Keratinocyte (primary cell): ENCODE measurements at places on chromosomes 2 and 18. TPM values are rescaled to one million over a fixed set of nuclear protein-coding genes. Genes with fewer than 3 reads are reported as not detected.

The PSTPIP2 gene
- polyA plus RNA-seq: 15.4 to 30.8 TPM (median 27.3 TPM) in 3 replicates

The EML6 gene
- 0.26 to 2.0 TPM (median 0.96 TPM) in 3 replicates for polyA plus RNA-seq

The PRKAG3 gene
- not detected in 3 replicates for polyA plus RNA-seq

The BOLL gene
- polyA plus RNA-seq: not detected in 3 replicates

- no peak for DNase-seq
These were observed 4.7 kb downstream of the ASB1 start for GRCh38 chr2:238431456-238431855.

- DNase-seq: no peak
These were observed 3.3 kb downstream of the PAX3 start for GRCh38 chr2:222295368-222296062.

DNA sequence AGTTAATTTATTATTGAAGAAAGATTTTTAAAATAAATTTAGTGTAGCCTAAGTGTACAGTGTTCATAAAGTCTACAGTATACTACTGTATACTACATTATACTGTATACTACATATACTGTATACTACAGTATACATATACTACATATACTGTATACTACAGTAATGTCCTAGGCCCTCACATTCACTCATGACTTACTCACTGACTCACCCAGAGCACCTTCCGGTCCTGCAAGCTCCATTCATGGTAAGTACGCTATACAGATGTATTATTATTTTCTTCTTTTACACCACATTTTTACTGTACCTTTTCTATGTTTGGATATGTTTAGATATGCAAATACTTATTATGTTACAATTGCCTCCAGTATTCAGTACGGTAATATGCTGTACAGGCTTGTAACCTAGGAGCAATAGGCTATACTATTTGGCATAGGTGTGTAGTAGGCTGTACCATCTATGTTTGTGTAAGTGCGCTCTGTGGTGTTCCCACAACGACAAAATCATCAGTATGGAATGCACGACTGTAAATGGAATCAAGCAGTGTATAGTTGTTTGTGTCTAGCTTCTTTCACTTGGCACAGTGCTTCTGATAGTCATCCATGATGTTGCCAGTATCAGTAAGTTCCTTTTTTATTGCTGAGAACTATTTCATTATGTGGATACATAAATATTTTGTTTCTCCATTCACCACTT lies 245.7 kb downstream of the MTX2 start:
- peak; percentile 67 for DNase-seq

GRCh38 chr18:69123421-69123820 lies 277.3 kb upstream of the DOK6 start:
- DNase-seq: no peak
